Lower leg skin (tissue), 4 donors: ENCODE measurements at places on chromosomes 5 and 9. TPM values are rescaled to one million over a fixed set of nuclear protein-coding genes. Genes with fewer than 3 reads are reported as not detected.

The MARCOL gene
- total RNA-seq = not detected

The IRX4 gene
- total RNA-seq = 44.8 TPM

The FYB1 gene
- 1.9 TPM for total RNA-seq

The PCDHB13 gene
- total RNA-seq = 9.0 TPM

The CAPSL gene
- total RNA-seq = not detected

The ZNF622 gene
- 25.8 TPM for total RNA-seq

The KCNV2 gene
- not detected for total RNA-seq

The WDR31 gene
- total RNA-seq = 1.9 TPM

The RAI14 gene
- total RNA-seq = 40.4 TPM

The OLFM1 gene
- 15.0 TPM for total RNA-seq

The ZNF883 gene
- 0.27 TPM for total RNA-seq

- no peak for DNase-seq
These were observed 693.5 kb downstream of the PTPRD start for GRCh38 chr9:9919174-9919775.

GRCh38 chr9:35453786-35454185 lies 36.1 kb upstream of the RUSC2 start:
- no peak for DNase-seq

GRCh38 chr9:127875306-127875966 lies 2.0 kb downstream of the AK1 start:
- DNase-seq = no peak

DNA sequence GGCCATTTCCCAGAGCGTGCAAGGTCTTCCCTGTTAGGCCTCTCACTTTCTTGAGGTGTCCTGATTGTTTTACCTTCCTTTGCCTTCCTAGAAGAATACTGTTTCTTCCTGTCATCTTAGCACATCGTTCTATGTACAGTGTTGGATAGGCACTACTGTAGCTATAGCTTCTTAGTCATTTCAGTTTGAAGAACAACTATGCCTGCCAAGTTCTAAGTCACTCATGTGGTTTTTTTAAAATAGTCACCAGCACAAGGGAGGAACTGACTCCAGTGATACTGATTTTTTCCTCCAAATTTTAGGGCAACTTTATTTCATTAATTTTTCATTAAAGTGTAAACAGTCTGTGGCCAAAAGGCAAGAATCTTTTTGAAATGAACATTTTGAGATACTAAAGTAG lies 122.4 kb upstream of the NR5A1 start:
- no peak for DNase-seq

- no peak for DNase-seq
These were observed 31.6 kb downstream of the LMNB1 start for GRCh38 chr5:126808521-126808988.

DNA sequence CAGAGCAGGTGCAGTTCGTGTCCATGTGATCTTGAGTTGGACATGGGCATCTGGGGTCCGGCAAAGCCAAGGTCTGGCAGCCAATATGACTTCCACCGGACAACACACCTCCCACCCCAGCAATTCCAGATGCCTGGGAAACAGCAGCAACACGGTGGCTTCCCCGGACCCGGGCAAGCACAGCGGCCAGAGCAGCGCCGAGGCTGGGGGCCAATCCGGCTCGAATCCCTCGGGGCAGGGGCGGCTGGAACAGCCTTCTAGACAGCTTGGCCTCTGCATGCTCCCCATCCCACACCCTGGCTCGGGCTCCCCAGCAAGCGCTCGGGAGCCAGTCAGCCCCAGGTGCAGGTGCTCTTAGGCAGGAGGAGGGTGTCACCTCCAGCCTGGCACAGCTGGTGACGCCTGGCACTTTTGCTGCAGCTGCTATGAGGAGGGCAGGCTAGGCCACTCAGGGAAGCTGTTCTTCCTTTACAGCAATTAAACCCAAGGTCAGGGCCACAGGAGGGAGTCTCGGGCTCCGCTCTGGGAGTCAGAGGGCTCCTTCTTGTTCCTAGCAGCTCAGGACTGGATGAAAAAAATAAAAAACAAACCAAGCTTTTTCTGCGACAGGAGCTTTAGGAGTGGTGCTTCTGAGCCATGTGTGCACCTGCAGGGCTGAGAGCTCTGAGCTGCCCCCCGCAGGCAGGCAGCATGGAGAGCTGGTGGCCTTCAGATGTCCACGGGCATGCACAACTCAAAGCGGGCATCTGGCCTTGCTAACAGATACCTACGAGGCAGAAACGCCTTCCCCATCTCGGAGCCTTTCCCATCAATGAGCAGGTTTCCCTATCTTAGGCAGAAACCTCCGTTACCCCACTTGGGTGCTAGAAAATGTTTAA lies 28.2 kb downstream of the DBH start:
- DNase-seq = no peak

DNA sequence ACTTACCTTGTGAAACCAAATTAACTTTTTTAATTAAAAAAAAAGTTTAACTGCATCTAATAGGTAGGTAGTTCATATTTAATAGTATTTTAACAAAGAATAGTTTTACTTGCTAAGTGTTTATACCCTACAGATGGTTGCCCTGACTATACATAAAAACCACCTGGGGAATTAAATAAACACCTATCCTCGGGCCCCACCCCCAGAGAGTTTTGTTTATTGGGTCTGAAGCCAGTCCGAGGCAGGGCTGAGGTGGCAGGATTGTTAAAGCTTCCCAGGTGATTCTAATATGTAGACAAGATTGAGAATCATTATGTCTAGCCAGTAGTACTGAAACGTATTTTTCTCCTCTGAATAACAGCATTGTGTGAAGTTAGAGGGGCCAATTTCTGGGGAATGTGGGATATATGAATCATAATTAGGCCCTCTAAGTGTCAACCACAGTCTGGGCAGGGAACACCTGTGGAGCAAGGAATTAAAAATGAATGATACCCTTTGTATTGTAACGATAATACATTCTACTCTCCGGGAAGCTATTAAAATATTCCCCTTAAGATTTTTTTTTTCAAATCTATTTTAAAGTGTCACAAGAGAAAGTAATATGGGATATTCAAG lies 5.6 kb upstream of the PAM start:
- no peak for DNase-seq

DNA sequence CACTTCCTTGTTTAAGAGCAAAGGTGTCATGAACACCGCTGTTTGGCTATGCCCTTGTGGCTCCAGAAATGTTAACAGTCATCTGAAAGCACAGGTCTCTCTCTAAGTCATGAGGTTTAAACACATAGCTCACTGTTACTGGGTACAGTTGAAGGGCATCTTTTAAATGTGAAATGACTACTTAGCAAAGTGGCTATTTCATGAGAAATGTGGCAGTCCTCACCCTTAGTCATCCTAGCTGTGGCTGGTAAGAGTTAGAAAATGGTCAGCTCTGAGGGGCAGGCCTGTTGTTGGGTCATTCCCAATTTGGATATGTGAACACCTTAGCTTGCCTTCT lies 24.2 kb upstream of the TMEM171 start:
- DNase-seq = no peak

DNA sequence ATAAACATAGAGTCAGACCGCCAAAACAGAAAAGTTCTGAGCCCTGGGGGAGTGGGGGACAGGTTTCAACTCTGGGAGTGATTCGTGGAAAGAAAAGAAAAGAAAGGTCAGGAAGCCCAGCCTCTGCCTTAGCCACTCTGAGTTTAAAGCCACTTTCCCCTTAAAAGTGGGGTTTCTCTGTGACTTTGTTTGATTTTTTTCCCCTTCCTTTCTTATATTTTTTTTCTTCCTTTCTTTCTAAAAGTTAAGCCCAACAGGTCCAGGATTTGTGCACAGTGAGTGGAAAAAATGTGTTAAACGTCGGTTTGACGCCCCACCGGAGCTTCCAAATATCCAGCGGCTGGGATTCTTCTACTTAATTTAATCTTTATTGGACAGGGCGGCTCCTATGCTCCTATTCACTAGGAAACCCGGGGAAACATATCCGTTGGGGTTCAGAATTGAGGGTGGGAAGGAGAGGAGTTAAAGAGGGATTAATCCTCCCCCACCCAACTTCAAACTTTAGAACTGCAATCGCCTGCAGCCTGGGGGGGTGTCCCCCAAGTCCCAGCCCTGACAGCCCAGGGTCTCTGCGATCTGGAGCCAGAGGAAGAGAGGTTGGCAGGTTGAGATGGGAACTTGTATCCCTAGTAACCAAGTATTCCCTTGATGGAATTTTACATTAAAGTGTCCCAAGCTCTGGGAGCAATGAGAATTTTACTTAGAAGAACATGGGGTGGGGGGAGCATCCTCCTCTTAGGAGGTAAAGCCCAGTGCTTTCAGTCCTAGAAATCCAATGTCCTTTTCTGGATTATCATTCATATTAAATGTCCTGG lies 6.3 kb downstream of the NR2F1-AS1 start:
- DNase-seq = no peak

- peak; percentile 5 for DNase-seq
These were observed 150.8 kb downstream of the SLIT3 start for GRCh38 chr5:169150108-169150507.

- DNase-seq = no peak
These were observed 18.7 kb downstream of the RETREG1 start for GRCh38 chr5:16597946-16598694.

GRCh38 chr9:111852291-111852690 lies 44.3 kb upstream of the UGCG start:
- DNase-seq = no peak

DNA sequence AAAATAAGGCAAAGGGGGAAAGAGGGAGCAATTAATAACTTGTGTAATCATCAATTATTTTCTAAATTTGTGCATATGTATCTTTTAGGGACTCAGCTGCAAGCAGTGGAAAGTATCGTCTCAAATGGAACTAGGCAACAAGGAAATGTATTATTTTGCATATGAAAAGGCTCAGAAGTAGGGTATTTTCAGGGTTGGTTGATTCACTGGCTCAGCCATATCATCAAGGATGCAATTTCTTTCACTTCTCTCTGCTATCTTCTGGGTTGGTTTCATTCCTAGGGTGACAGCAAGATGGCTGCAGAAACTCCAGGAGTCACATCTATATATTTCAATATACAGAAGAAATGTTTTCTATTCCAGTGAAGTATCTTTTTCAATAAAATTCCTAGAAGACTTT lies 509.8 kb downstream of the DMAC1 start:
- DNase-seq = no peak

DNA sequence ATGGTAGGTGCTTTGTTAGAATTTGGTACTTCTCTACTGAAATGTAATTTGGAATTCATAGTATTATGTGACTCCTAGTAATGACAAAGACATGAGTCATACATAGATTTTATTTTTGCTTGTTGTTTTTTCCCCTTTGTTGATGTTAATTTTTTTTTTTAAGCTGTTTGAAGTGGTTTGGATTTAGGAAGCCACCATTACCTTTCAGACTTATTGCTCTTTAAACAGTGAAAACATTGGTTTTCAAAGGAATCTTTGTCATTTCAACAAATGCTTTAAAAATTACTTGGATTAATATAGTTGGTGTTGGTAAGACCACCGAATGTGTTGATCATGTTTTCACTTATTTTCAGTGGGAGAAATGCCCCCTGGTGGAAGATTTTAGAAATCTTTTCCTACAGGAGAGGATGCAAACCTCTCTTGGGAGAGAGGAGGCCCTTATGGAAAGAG lies 170.1 kb upstream of the PITX1 start:
- no peak for DNase-seq

DNA sequence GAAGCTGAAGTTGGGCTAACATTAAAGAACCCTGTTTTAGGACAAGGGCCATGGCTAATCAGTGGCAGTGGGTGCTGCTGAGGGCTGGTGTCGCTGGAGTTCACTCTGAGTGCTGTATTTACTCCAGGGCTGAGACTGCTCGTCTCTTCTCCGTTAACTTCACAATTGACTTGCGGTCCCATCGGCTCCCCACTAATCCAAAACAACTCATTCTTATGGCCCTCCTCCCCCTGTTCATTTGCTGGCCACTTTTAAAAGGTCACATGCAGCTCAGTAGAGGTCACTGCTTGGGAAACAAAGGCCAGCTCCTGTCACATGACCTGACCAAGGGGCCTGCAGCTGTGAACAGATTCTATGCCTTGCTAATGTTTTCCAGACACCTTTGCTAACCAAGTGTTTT lies 38.4 kb downstream of the PTCH1 start:
- DNase-seq = no peak

DNA sequence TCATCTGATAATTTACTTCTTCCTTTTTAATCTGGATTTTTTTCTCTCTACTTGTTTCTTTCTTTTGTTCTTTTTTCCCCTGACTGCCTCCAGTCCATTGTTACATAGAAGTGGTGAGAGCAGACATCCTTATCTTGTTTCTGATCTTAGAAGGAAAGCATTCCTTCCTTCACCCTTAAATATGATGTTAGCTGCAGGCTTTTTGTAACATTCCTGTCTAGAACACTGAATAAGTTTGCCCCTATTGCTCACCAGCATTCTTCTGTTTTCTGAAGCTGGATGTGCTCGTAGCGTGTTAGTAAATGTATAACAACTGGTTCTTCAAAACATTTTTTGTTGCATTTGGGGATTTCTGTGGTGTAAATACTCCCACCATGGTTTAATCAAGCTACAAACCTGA lies 136.7 kb upstream of the NFIL3 start:
- no peak for DNase-seq

- no peak for DNase-seq
These were observed at the start of gene FBP1 for GRCh38 chr9:94639061-94639998. Gene FBP1, minus strand, starts transcription at chr9:94639518. Its CDS starts 208 bp downstream, at chr9:94639310.

- peak; percentile 56 for DNase-seq
These were observed 140.9 kb downstream of the ZNF608 start for GRCh38 chr5:124605541-124605940.
